ENCODE measurements at places on chromosomes 3 and 15.

DNA sequence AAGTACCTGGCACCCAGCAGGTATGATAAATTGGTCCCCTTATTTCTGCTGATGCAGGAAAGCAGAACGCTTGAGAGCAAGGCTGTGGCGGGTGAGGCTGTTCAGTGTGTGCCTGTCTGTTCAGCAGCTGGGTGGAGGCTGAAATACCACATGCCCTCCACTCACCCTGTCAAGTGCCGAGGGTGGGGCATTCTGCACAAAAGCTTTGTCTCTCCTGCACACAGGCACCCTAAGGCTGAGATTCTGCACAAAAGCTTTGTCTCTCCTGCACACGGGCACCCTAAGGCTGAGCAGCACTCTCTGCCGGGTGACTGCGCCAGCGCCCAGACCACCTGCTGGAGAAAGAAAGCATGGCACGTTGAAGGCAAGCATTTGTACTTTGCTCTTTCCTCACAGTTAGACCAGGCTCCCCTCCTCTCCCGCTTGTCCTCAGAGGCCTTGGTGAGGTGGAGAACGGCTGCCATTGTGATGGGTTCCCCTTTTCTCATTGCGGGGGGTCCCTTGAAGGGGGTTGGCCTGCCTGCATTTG, 97.5 kb downstream of the BDH1 start:
- H3K27me3 ChIP-seq: peaks cover 2% of the 10 kb centered on the region
- H3K4me3 ChIP-seq: no peak overlapping the region
- no peak for DNase-seq
- H3K36me3 ChIP-seq: no peaks in the 10 kb centered on the region

DNA sequence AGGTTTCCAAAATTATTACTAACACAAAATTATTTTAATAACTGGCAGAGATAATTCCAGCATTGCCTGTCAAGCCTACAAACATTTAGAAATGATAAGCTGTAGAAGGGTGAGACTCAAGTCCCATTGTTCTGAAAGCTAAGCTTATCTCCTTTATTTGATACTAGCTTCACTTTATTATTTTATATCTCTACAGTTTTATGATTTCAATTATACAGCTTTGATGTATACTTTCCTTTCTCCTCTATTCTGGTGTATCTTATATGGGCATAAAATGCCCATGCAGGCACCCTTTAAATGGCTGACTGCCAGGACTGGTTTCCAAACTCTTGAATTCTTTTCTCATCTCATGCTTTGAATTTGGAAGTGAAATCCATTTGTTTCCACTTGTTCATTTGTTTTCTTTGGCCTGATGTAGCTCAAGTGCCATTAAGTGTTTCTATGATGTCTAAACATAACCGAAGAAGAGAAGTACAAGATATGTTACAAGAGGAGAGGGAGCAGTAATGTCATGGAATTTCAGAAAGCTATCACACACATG, 372.1 kb upstream of the ARHGEF26 start:
- no peak overlapping the region for H3K4me3 ChIP-seq
- no peak overlapping the region for H3K27ac ChIP-seq
- DNase-seq: no peak
- no peaks in the 10 kb centered on the region for H3K27me3 ChIP-seq

GRCh38 chr3:142857056-142857455, 31.8 kb downstream of the PCOLCE2 start:
- peak; percentile 2 for DNase-seq
- no peak overlapping the region for H3K27ac ChIP-seq

DNA sequence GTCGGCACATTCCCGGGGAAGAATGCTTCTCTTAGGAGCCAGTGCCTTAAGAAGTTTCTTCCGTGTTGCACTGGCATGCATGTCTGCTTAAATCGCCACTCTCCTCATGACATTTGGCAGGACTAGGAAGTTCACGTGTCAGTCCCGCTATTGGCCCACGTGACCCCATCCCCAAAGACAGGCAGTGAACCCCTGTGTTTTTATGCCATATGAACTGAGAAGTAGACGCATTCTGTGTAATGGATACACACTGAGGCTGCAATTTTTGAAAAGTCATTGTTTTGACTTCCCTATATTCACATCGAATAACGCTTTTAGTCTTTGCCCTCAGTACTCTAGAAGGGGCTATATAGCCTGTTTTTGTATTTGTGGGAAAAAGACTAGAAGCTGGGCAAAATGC, 125.6 kb upstream of the TBL1XR1 start:
- peaks cover 24% of the 10 kb centered on the region for H3K4me1 ChIP-seq
- H3K4me3 ChIP-seq: peak overlapping the region; percentile 1
- H3K27ac ChIP-seq: peak overlapping the region; percentile 36
- no peaks in the 10 kb centered on the region for H3K27me3 ChIP-seq
- no peak for DNase-seq

GRCh38 chr15:70604666-70605315, 158.6 kb downstream of the UACA start:
- no peaks in the 10 kb centered on the region for H3K36me3 ChIP-seq
- H3K27me3 ChIP-seq: peaks cover 3% of the 10 kb centered on the region

- no peaks in the 10 kb centered on the region for H3K4me1 ChIP-seq
- no peak overlapping the region for H3K27ac ChIP-seq
- peaks cover 22% of the 10 kb centered on the region for H3K36me3 ChIP-seq
- H3K4me3 ChIP-seq: no peak overlapping the region
- DNase-seq: no peak
These were observed 39.7 kb downstream of the NPTN start for GRCh38 chr15:73593304-73594074.

GRCh38 chr15:47767035-47767434, 49.7 kb downstream of the SEMA6D start:
- no peak overlapping the region for H3K4me3 ChIP-seq
- H3K36me3 ChIP-seq: no peaks in the 10 kb centered on the region
- H3K4me1 ChIP-seq: no peaks in the 10 kb centered on the region
- H3K27me3 ChIP-seq: no peaks in the 10 kb centered on the region
- no peak for DNase-seq

GRCh38 chr3:117252208-117252607, 542.6 kb downstream of the TUSC7 start:
- H3K4me3 ChIP-seq: no peak overlapping the region
- H3K36me3 ChIP-seq: no peaks in the 10 kb centered on the region
- no peaks in the 10 kb centered on the region for H3K4me1 ChIP-seq
- no peak for DNase-seq
- H3K27ac ChIP-seq: no peak overlapping the region

DNA sequence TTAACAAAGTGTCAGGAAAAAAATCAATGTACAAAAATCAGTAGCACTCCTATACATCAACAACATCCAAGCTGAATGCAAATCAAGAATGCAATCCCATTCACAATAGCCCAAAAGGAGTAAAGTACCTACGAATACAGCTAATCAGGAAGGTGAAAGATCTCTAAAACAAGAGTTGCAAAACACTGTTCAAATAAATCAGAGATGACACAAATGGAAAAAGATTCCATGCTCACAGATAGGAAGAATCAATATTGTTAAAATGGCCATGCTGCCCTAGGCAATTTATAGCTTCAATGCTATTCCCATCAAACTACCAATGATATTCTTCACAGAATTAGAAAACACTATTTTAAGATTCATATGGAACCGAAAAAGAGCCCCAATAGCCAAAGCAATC, 223.7 kb upstream of the CD96 start:
- no peaks in the 10 kb centered on the region for H3K27me3 ChIP-seq
- no peak overlapping the region for H3K27ac ChIP-seq
- peaks cover 16% of the 10 kb centered on the region for H3K4me1 ChIP-seq
- H3K4me3 ChIP-seq: no peak overlapping the region

DNA sequence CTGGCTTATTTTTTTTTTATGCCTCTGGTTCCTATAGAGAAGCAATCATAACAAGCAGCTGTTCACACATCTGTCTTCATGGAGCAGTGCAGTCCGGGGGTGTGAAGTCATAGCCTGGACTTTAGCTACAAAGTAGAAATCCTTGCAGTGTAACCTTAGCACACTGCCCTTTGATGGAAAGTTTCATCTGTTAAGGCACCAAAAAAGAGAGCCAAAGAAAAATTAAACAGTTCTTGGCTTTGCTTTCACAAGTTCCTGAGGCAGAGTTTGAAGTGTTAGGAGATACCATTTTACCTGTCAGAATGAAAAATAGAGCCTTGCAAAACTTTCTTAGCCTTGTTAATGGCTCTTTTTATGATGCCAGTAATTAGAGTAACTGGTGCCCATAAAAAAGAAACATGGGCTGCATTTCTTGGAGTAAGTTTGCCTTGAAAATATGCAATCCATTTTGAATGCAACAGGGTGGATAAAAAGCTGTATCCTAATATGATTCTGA, 84.1 kb downstream of the PIK3R4 start:
- H3K27me3 ChIP-seq: no peaks in the 10 kb centered on the region
- DNase-seq: no peak
- no peak overlapping the region for H3K27ac ChIP-seq
- H3K4me1 ChIP-seq: no peaks in the 10 kb centered on the region
- H3K4me3 ChIP-seq: no peak overlapping the region
- peaks cover 6% of the 10 kb centered on the region for H3K36me3 ChIP-seq

DNA sequence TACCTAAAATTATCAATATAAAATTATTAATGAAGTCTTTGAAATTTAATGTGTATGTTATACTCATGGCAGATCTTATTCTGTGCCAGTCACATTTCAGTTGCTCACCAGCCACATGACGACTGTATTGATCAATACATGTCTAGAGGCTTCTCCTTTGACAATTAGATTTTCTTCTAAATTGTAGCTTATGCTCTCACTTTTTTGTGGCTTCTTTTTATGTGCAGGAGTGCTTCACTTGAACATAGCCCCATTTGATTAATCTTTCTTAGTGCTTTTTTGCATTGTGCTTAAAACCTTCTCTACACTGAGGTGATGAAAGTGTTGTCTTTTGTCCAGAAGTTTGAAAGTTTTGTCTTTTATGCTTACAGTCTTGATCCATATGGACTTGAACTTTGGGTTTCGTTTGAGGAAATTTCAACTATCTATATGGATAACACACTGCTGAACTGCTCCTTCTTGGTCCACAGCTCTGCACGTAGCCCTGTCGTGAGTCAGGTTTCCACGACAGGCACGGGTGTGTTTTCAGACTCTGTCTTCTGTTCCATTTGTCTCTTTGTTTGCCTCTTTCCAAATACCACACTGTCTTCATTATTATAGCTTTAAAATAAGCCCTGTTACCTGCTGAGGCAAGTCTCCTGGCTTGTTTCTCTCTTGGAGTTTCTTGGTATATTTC, 393.9 kb upstream of the CFAP20DC start:
- H3K4me1 ChIP-seq: no peaks in the 10 kb centered on the region
- H3K4me3 ChIP-seq: no peak overlapping the region
- no peaks in the 10 kb centered on the region for H3K36me3 ChIP-seq
- no peaks in the 10 kb centered on the region for H3K27me3 ChIP-seq

DNA sequence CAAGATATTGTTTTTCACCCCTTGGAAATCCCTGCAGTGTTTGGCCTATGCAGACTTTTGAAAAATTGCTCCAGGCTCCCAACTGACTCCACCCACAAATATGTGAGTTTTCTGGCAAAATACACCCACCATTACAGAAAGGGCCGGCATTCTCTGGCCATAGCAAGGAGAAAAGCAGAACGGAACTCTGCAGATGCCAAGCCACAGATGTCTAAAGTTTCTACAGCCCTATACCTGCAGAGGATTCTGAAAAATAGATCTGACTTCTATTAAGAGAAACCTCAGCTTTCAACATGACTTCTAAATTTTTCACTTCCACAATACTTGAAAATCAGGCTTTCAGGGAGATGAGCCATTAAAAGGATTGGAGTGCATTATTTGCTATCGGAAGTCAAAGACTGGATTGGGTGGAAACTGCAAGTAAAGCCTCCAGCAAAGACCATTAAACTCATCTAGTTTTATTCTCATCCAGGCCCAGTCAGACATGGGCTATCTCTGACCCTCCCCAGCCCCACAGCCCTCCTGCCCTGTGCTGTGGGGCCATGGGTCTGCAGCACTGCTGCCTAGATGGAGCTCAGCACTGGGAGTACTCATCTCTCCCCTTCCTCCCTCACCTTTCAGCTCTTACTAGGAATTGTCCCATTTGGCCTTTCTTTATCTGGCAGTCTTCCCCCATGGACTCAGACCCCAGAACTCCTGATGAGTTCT, 243.1 kb upstream of the GOLGA6L4 start:
- no peak overlapping the region for H3K27ac ChIP-seq
- H3K27me3 ChIP-seq: peaks cover 4% of the 10 kb centered on the region
- H3K4me1 ChIP-seq: no peaks in the 10 kb centered on the region

GRCh38 chr15:48265135-48265534, 59.0 kb downstream of the SLC12A1 start:
- no peaks in the 10 kb centered on the region for H3K4me1 ChIP-seq
- no peak overlapping the region for H3K4me3 ChIP-seq
- DNase-seq: no peak
- no peak overlapping the region for H3K27ac ChIP-seq

DNA sequence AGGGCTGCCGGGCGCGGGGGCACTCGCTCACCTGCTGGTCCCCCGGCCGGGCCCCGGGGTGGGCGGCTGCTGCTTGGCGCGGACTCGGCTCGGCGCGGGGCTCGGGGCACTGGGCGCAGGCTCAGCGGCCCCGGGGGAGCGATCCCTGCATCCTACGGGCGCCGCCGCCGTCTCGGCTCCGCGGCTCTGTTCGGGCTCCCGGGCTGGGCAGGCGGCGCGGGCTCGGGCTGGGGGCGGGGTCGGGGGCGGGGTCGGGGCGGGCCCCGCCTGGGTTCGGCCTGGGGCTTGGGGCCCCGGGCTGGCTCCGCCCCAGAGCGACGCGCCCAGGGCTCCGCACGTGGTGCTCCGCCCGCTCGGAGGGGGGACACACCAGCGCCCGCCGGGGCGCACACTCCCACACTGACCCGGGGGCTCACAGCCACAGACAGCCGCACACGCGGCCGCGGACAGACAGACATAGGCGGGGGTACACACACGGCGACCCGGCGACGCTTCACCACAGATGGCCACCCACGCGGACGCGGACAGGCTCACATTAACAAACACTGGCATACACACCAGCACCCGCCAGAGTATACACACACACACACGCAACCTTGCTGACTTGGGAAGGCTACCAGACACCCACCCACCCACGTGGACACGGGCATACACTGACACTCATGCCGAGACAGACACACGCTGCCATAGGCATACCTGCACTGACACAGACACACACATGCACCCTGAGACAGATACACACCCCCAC, at the start of gene SCN5A:
Gene SCN5A, minus strand, starts transcription at position 188 of the 748 bp plus-strand sequence. CDS start 16,380 bp downstream, outside the sequence.
- H3K27me3 ChIP-seq: peaks cover 47% of the 10 kb centered on the region
- peaks cover 14% of the 10 kb centered on the region for H3K4me1 ChIP-seq
- no peak within 1 kb of the TSS for H3K27ac ChIP-seq
- peak within 1 kb of the TSS; percentile 38 for H3K4me3 ChIP-seq
- DNase-seq: peak; percentile 24

- DNase-seq: no peak
- H3K4me1 ChIP-seq: no peaks in the 10 kb centered on the region
- H3K27ac ChIP-seq: no peak overlapping the region
- no peak overlapping the region for H3K4me3 ChIP-seq
- H3K27me3 ChIP-seq: peaks cover 2% of the 10 kb centered on the region
- no peaks in the 10 kb centered on the region for H3K36me3 ChIP-seq
These were observed 475.2 kb upstream of the IL12A start for GRCh38 chr3:159513444-159513843.

DNA sequence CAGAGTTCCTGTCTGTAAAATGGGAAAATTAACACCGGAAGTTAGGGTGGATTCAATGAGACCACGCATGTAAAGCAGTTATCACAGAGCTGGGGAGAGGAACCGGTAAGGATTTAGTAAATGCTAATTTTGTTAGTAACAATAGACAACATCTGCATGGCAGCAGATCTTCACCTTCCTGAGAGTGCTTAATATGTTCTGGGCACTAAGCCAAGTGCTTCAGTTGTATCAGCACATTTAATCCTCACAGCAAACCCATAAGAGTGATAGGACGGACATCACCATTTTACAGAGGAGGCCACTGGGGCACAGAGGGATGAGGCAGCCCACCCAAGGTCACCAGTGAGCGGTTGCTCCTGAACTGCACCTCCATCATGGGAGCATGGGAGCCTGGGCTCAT, 189.4 kb downstream of the WNT5A start:
- H3K4me1 ChIP-seq: no peaks in the 10 kb centered on the region
- no peak overlapping the region for H3K4me3 ChIP-seq
- H3K27me3 ChIP-seq: no peaks in the 10 kb centered on the region
- H3K27ac ChIP-seq: no peak overlapping the region

GRCh38 chr15:53976844-53977392, 1.3 kb upstream of the UNC13C start:
- peak; percentile 39 for DNase-seq

Measured in common myeloid progenitor, CD34-positive (primary cell).